ENCODE measurements at places on chromosomes 3 and 15. TPM values are rescaled to one million over a fixed set of nuclear protein-coding genes. Genes with fewer than 3 reads are reported as not detected.
A peak's percentile ranks its signal among the peaks of the same experiment; 100 is the strongest.

GRCh38 chr3:95418251-95418650 lies 1355.4 kb downstream of the NSUN3 start:
- no peak overlapping the region for H3K4me3 ChIP-seq
- H3K27me3 ChIP-seq, result no peaks in the 10 kb centered on the region
- no peak for DNase-seq
- no peaks in the 10 kb centered on the region for H3K4me1 ChIP-seq

Gene HIGD2B
- not detected for total RNA-seq

GRCh38 chr15:69015591-69015990 lies 1.1 kb downstream of the NOX5 start:
- no peaks in the 10 kb centered on the region for H3K36me3 ChIP-seq
- H3K27me3 ChIP-seq, result no peaks in the 10 kb centered on the region
- DNase-seq, result no peak
- no peak overlapping the region for H3K4me3 ChIP-seq
- H3K27ac ChIP-seq, result no peak overlapping the region

Gene SHC4
- 0.49 TPM for total RNA-seq

Gene KCNH8
- not detected for total RNA-seq

Gene VGLL3
- total RNA-seq, result 15.1 TPM

DNA sequence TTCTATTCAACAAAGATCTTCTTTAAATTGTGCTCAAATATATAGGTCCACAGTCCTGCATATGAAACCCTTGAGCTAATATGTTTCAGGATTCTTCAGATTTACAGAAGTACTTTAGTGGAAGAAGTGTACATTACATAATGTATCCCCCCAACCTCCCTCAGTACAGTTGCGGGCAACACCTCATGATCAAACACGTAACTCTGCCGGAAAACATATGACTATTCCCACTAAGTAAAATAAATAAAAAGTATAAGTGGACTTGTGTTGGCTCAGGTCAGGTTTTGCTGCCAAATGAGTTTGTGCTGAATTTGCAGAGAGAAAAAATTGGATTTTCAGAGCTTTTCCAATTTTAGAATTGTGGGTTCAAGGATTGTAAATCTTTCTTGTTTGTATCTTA lies 267.6 kb upstream of the MDFIC2 start:
- DNase-seq, result no peak
- no peaks in the 10 kb centered on the region for H3K36me3 ChIP-seq
- no peak overlapping the region for H3K27ac ChIP-seq
- H3K4me3 ChIP-seq, result no peak overlapping the region

DNA sequence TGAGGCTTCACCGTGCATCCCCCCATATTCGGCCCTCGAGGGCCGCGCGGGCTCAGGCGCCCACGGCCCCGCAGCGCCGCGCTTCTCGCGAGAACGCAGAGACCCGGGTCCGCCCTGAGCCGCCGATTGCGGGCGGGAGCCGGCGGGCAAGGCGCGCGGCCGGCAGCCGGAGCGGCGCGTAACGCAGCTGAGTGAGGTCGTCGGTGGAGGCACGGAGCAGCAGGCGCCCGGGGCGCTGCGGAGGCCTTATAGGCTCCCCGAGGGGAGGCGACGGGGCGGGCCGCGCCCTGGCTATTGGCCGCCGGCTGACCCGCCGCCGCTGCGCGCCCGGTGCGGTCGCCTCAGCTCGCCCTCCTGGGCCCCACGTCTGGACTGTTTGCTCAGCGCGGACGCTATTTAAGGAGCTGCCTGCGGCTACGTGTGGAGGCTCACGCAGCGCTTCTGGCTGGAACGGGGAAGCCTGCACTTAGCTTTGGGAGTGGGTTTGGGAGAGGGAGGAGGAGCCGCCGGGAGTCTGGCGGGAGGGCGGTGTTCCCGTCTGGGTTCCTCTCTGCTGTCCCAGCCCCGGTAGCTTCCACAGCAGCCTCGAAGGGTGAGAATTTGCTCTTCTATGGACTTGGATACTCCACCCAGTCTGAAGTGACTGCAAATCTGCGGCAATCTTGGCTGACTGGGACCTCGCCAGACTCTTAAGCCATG lies at the start of gene PLOD2:
PLOD2 (minus strand) TSS at position 221 of the 699 bp plus-strand sequence; CDS start at position 26, 195 bp downstream.
- peak within 1 kb of the TSS; percentile 85 for H3K27ac ChIP-seq
- H3K4me3 ChIP-seq, result peak within 1 kb of the TSS; percentile 85
- no peaks in the 10 kb centered on the region for H3K4me1 ChIP-seq
- H3K27me3 ChIP-seq, result peaks cover 3% of the 10 kb centered on the region
- no peaks in the 10 kb centered on the region for H3K36me3 ChIP-seq

GRCh38 chr15:44769521-44769920 lies 33.2 kb downstream of the TRIM69 start:
- no peaks in the 10 kb centered on the region for H3K27me3 ChIP-seq
- no peaks in the 10 kb centered on the region for H3K36me3 ChIP-seq
- no peak overlapping the region for H3K4me3 ChIP-seq
- no peaks in the 10 kb centered on the region for H3K4me1 ChIP-seq
- no peak for DNase-seq

- no peak overlapping the region for H3K27ac ChIP-seq
- H3K27me3 ChIP-seq, result no peaks in the 10 kb centered on the region
- H3K36me3 ChIP-seq, result no peaks in the 10 kb centered on the region
- H3K4me3 ChIP-seq, result no peak overlapping the region
Measured at GRCh38 chr3:61425356-61425755, 136.0 kb upstream of the PTPRG start.

DNA sequence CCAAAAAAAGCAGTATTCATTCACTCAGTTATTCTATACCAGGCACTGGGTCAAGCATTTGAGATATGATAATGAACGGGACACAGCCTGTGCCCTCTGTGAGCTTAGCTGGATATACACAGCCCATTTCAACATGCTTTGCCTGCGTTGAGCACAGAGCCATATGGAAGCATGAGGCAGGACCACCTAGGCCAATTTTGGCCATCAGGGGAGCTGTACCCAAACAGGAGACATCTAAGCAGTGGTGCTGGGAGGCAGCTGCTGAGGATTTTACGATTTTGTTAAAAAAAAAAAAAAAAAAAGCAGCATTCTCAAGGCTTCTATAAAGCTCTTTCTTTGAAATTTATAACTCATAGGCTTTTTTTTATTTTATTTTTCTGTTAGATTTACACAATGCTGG lies 87.2 kb upstream of the SLC2A2 start:
- no peaks in the 10 kb centered on the region for H3K36me3 ChIP-seq
- no peaks in the 10 kb centered on the region for H3K4me1 ChIP-seq
- no peak overlapping the region for H3K27ac ChIP-seq
- H3K4me3 ChIP-seq, result no peak overlapping the region
- no peaks in the 10 kb centered on the region for H3K27me3 ChIP-seq
- no peak for DNase-seq

GRCh38 chr15:39108021-39108420 lies 472.9 kb upstream of the THBS1 start:
- DNase-seq, result no peak
- no peak overlapping the region for H3K27ac ChIP-seq
- no peak overlapping the region for H3K4me3 ChIP-seq
- H3K36me3 ChIP-seq, result no peaks in the 10 kb centered on the region
- H3K4me1 ChIP-seq, result no peaks in the 10 kb centered on the region

Gene ZNF80
- total RNA-seq, result not detected

DNA sequence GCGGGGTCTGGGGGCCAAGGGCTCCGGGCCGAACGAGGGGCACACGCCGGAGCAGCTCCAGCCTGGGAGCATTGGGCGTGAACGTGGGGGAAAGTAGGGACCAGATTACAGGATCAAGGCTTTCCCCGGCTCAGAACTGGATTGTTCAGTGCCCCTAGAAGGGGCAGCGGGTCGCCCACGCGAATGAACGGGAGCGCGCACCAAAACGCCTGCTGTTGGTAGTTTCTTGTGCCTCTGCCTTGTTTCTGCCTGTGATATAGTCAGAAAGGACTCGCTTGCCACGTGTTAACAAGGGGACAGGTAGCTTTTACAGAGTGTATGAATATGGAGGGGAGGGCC lies 1.1 kb downstream of the CASR start:
- peak overlapping the region; percentile 30 for H3K4me3 ChIP-seq
- H3K27me3 ChIP-seq, result peaks cover 3% of the 10 kb centered on the region
- H3K36me3 ChIP-seq, result no peaks in the 10 kb centered on the region
- DNase-seq, result no peak
- peaks cover 3% of the 10 kb centered on the region for H3K4me1 ChIP-seq
- H3K27ac ChIP-seq, result no peak overlapping the region

Gene AGBL1
- 17.7 TPM for total RNA-seq

- H3K27me3 ChIP-seq, result no peaks in the 10 kb centered on the region
- no peak overlapping the region for H3K4me3 ChIP-seq
- no peaks in the 10 kb centered on the region for H3K36me3 ChIP-seq
- H3K4me1 ChIP-seq, result no peaks in the 10 kb centered on the region
- H3K27ac ChIP-seq, result no peak overlapping the region
Measured at GRCh38 chr3:27387625-27388024, 18.4 kb upstream of the NEK10 start.
